ENCODE measurements at places on chromosomes 16 and 17.
A peak's percentile ranks its signal among the peaks of the same experiment; 100 is the strongest.

GRCh38 chr17:10111907-10112452 is 86.4 kb downstream of the GAS7 start:
- no peak for DNase-seq

DNA sequence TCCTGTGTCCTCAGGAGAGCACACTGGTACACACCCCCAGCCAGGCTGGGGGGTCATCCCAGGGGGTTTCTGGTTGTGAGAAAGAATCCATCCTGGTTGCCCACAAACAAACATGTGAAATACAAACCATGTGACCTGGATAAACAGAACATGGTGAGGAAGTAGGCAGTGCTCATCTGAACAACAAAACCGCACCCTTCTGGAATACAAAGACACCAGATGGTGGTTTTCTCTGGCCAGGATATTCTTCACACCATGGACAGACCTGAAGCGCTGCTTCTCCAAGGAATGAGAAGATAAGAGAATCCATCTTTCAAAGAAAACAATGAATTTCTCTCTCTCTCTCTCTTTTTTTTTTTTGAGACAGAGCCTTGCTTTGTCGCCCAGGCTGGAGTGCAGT is 302.3 kb downstream of the SLC39A11 start:
- no peak for DNase-seq

GRCh38 chr16:57622361-57623250 is 5.8 kb upstream of the ADGRG1 start:
- DNase-seq, result peak; percentile 10

DNA sequence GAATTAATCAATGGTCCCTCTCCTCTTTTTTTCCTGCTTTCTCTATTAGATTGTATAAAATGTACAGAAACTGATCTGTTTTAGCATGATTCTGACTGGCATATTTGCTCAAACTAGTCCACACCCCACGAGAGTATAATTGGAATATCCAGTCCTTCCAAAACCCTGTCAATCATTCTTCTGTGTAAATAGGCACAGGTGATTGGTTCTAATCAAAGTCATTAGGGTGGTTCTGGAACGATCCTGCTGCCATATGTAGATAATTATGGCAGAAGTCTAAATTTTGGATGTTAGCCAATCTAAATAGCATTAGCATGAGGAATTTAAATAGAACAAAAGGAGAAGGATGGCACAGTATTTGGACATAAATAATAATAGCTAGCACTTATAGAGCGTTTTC is 165.7 kb downstream of the SHISA6 start:
- DNase-seq, result no peak

- no peak for DNase-seq
Measured at GRCh38 chr17:74344658-74345057, 17.0 kb downstream of the BTBD17 start.
